Activated T-helper 2 cell treated with anti-CD3 and anti-CD28 coated beads, Interferon-gamma antibody, Interleukin-2, Interleukin-4, amounts not matched to agents 10 μg/mL and 5 μg/mL and 100 μg/mL, durations not matched to agents 14 hours and 24 hours and 36 hours (primary cell): ENCODE measurements at places on chromosomes 5 and 9. TPM values are rescaled to one million over a fixed set of nuclear protein-coding genes. Genes with fewer than 3 reads are reported as not detected.

The SETX gene
- total RNA-seq = 49.8 and 51.0 TPM in 2 replicates

The GBGT1 gene
- 6.8 and 7.4 TPM in 2 replicates for total RNA-seq

The SLC45A2 gene
- not detected in 2 replicates for total RNA-seq

The NELFB gene
- 71.4 and 72.6 TPM in 2 replicates for total RNA-seq

The RXRA gene
- 22.8 and 22.9 TPM in 2 replicates for total RNA-seq

The CLINT1 gene
- total RNA-seq = 95.2 and 100 TPM in 2 replicates

The PRRT1B gene
- not detected in 2 replicates for total RNA-seq

The PCDHGA2 gene
- total RNA-seq = 0.09 and 0.11 TPM in 2 replicates

The GLDC gene
- total RNA-seq = 1.0 and 1.4 TPM in 2 replicates
